ENCODE measurements at places on chromosomes 5 and 9.

GRCh38 chr9:114313186-114313585, 9.7 kb upstream of the ORM1 start:
- DNase-seq = no peak

GRCh38 chr5:83856881-83857280, 136.2 kb upstream of the HAPLN1 start:
- no peak for DNase-seq

DNA sequence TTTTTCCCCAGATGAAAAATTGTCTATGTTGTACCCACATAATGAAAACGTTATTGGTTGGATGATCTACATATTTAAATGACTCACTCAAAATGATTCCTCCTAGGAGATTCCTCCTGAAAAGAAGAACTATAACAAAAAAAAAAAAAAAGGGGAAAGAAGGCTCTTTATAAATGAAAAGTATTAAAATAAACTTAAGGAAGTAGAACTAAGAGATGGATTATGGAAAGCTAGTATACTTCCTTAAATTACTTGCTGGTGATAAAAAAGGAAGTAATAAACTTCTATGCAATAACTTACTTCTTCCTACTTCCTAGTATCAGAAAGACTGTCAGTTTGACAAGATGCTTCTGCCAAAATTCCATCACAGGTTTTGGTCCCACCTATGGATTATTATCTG, 1087.7 kb downstream of the CDH12 start:
- no peak for DNase-seq

DNA sequence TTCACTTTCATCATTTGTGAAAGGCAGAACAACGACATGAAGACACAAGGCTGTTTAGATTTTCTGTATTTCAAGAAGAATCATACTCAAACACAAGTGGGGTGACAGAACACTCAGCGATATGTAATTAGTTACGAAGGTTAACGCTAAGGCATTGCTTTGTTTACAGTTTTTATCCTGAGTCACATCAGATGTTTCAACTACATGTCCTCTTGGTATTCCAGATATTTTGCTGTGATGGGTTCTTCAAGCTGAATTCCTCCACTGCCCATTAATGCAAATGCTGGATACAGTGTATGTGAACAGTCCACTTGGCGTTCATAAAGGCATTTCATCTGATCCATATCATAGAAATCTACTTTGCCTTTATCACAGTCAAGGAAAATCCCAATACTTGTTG, 43.4 kb downstream of the TRIM36 start:
- DNase-seq = no peak

All from AG08395 (cell line).